Stimulated activated CD4-positive, alpha-beta T cell treated with anti-CD3 and anti-CD28 coated beads, Interleukin-12 subunit alpha, Interleukin-12 subunit beta, amount 100 ng/mL, for 4 hours (primary cell): ENCODE measurements at places on chromosomes 7 and 10.

GRCh38 chr10:30190577-30191552 is 131.5 kb upstream of the JCAD start:
- DNase-seq: no peak

DNA sequence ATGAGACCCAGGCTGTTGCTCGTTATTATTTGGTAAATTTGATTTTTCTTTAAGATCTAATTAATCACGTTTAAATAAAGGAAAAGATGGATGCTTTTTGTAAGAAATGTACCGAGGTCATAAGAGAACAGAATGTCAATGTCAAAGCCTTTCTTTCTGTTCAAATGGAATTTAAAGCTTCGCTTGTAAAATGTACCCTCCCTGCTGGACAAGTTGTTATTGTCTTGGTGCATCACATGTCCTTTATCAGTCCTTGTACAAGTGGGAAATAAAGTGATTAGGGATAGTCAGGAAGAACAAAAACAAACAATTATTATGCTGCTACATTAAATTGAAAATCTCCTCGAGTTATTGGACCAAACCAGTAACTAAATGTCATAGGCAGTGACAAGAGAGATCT is 363.2 kb downstream of the PHTF2 start:
- DNase-seq: no peak

DNA sequence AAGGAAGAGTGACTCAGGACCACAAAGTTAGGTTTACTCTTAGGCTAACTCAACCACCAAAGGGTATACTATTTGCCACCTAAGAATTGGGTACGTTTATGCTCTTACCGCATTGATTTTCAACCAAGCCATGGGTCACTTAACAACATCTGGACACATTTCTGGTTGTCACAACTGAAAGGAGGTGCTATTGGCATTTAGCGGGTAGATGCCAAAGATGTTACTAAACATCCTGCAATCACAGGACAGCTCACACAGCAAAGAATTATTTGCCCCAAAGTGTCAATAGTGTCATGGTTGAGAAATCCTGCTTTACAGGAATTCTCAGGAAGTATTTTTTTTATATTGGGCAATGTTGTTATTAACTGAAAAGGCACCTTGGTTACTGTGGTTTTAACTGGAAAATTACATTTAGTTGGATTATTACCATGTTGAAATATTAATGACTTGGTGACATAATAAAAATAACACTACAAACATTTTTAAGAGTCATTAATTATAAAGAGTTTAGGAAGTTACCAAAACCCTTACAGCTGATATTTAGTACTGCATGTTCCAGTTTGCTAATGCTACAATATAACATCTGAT is 185.0 kb upstream of the TMEM196 start:
- DNase-seq: no peak

DNA sequence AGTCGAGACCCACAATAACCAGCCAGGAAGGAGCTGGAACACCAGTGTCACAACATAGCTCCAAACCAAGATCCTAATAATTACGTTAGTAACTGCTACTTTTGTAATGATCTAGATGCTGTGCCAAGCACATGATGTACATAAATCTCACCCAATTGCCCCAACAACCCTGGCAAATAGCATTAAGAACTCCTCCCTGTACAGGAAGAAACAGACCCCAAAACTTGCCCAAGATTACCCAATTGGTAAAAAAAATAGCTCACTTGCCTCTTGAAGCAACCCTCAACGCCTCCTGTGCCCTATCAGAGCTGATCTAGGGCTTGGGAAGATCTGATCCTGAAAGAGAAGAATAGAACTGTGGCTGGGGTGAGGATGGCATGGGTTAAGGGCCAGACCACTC is 628.7 kb upstream of the AUTS2 start:
- DNase-seq: no peak

DNA sequence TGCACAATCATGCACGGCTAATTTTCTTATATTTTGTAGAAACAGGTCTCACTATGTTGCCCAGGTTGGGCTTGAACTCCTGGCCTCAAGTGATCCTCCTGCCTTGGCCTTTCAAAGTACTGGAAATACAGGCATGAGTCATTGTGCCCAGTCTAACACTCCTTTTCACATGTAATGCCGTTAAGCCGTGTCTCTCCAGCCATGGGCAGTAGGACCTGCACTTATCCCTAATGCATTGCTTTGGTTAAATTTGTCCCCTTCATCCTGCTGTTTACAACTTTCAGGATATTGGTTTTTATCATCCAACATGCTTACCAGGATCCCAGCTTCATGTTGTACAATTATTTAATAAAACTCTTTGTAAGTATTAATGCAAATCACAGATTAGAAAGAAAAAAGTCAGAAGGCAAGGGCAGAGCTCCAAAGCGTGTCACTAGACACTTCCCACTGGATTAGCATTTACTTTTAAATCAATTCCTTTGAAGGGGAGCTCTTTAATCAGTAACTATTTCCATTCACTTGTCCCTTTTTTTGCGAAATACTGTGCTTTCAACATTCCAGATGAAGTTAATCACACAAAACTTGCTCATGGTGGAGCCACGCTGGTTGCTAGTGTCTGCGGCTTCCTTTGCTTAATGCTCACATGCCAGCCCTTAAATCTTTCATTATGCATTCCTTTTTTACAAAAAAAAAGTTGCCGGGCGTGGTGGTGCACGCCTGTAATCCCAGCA is 256.0 kb upstream of the AUTS2 start:
- no peak for DNase-seq

DNA sequence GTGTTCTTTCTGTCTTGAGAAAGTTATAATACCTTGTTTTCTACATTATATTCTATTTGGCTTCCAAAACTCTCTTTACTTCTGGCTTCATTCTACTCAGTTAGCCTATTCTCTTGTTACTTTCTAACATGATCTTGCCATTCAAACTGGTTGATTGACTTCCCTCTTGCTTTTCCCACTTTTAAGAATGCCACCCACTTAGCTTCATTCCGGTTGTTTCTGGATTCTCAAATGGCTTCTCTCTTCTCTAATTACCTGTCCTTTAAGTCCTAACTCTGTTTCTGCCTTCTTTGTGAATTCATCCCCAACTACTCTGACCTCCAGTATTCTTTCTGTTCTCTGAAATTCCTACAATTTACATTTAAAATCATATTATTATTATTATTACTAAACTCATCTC is 52.0 kb downstream of the ANKIB1 start:
- no peak for DNase-seq

GRCh38 chr7:159114096-159114495 is 30.6 kb downstream of the VIPR2 start:
- no peak for DNase-seq

GRCh38 chr10:113857210-113857609 is 2.7 kb downstream of the NHLRC2 start:
- DNase-seq: no peak

- no peak for DNase-seq
Observed at GRCh38 chr10:132422903-132423825, 26.2 kb downstream of the PWWP2B start.

GRCh38 chr7:102326157-102326889 is 29.9 kb downstream of the SPDYE6 start:
- DNase-seq: no peak

DNA sequence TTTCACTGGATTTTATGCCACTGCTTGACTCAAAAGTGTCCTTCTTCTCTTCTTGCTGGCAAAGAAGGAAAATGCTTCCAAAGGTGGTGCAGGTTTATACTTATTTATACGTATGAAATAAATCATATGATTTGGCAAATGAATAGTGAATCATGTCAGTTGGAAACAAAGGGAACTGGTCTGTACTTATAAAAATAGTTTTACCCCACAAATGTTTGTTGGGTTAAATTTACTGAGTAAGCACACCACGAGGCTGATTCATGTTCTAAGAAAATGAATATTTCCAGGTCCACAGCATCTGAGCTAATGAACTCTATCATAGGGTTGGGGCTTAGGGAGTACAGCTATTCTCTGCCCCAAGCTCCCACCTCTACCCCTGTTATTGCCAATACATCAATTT is 232.2 kb downstream of the TRIL start:
- DNase-seq: no peak

DNA sequence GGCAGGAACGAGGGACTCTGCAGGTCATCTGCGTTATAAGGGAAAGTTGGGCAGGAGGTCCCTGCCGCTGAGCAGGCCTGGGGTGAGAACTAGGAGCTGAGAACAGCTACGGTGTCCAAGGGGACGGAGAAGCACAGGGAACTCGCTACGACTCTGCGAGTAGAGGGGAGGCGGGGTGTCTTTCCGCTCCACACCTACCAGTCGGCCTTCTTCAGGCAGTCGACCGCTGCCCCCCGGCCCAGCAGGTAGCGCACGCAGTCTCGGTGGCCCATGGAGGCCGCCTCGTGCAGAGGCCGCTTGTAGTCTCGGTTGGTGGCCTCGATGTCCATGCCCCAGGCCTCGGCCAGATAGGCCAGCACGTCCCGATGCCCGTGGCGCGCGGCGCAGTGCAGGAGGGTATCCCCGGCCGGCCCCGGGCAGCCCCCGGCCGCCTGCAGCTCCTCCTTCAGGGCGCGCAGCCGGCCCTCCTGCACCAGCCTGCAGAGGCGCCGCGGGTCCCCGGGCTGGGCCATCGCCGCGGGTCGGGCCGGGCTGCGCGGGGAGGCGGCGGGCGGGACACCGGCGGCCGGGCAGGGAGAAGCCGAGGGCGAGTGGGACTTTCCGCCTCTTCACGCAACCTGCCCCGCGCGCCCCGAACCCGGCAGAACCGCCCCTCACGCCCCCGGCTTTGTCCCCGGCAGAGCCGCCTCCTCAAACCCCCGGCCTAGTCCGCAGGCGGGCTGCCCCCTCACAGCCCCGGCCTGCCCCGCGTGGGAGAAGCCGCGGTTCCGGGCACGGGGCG is 660 bp downstream of the ANKRD16 start:
- DNase-seq: peak; percentile 44

DNA sequence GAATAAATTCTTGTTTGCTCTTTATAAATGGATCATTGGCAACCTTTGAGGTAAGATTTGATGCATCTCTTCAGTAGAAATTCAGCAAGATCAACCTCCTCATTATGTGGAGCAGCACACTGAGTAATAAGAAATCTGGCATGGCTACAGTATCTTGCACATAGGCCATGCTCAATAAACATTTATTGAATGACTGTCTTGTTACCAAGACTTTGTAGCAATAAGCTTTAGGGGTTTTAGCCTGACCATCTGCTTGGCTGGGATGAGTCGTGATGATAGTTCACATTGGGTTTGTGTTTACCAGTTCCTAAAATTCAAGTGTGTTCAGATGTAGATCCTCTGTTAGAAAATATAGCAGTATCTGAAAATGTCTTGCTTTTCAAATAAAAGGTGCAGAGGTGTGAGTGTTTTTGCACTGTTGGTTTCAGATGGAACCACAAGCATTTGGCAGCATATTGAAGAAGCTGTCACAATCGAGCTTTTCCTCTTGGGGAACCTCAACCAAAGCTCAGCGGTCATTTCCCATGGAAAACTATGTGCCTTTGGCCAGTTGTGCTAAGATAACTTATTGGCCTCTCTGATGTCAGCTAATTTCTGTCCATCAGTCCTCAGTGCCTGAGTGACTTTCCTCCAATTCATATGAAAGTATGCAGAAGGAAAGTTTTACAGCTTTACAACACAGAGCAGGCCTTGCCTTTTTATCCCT is 442.6 kb downstream of the GFRA1 start:
- DNase-seq: no peak

DNA sequence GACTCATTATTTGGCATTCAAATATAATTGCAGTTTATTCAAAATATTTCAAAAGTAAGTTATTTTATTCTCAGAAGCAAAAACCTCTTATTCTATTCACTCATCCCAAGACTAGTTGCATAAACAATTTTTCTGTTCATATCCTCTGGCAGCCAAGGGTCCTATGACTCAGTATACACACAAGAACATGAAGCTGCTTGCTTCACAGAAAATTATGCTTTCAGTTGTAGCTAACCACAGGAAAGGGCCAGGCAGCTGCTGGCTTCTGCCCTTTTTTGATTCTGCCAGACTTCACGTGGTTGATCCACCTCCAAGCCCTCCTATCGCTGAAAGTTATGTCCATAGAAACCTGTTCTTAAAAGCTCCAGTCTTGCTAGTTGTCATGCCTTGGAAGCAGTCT is 108.8 kb downstream of the ABCA13 start:
- no peak for DNase-seq

DNA sequence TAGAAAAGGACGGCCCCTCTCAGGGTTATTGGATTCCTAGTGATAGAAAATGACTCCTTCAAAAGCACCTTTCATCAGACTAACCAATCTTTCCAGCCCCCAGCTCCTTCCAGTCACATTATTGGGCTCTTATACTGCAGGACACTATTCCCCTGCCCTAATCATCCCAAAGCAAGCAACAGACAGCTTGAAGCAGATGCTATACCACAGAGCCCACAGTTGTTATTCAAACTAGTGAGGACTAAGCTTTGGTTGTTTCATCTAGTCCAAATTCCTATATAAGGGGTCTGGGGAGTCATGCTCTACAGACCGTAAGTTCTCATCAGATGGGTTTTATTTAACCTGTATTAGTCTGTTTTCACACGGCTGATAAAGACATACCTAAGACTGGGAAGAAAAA is 24.5 kb downstream of the ZC3HAV1L start:
- no peak for DNase-seq

- DNase-seq: no peak
Observed at GRCh38 chr10:75679536-75679935, 248.1 kb downstream of the LRMDA start.

DNA sequence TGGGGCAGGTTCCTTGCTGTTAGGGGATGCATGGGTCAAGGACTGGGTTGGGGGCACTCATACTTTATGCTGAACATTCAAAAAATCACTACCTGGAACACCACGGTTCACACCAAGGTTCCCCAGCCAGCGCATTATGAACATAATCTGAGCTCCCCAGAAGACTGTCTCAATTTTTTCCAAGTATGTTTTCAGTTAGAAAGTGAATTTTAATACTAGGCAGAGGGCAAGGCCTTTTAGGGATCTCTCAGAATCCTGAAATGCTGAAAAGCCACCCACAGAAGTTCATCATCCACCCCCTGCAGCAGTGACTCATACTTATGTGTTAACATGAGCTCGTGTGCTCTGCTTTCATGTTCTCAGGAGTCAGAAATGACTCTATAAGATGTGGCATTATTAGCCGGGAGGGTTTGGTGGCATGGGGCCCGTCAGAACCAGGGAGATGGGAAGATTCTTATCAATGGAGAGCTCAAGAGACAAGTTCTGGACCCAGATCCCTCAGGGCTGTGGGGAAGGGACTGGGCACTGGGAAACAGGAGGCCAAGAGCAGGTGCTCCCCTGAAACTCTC is 185.2 kb upstream of the ITGB1 start:
- DNase-seq: peak; percentile 51

- no peak for DNase-seq
Observed at GRCh38 chr10:119355930-119356329, 148.6 kb downstream of the GRK5 start.

GRCh38 chr7:74057987-74058386 is 25.6 kb upstream of the LIMK1 start:
- no peak for DNase-seq

GRCh38 chr10:103451091-103451813 is 918 bp downstream of the CALHM2 start:
- peak; percentile 30 for DNase-seq

DNA sequence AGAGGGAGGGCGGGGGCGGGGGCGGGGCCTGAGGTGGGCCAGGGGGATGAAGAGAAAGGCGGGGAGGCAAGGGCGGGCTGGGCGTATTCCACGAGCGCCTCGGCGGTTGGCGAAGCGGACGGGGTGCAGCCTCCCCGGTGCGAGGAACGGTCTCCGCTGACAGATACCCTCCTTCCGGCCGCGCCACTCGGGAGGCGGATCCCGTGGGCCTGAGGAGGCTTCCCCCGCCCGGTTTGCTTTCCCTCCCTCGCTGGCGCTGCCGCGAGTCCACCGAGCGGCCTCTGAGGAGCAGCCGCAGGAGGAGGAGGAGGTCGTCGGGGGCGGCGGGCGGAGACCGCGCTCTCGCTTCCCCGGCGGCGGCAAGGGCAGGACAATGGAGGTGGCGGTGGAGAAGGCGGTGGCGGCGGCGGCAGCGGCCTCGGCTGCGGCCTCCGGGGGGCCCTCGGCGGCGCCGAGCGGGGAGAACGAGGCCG is at the start of gene TRIM24:
Gene TRIM24, plus strand, starts transcription at position 84 of the 473 bp plus-strand sequence. Its CDS starts 290 bp downstream, at position 374.
- no peak for DNase-seq
